ENCODE measurements at places on chromosomes 6 and 20.
A peak's percentile ranks its signal among the peaks of the same experiment; 100 is the strongest.

DNA sequence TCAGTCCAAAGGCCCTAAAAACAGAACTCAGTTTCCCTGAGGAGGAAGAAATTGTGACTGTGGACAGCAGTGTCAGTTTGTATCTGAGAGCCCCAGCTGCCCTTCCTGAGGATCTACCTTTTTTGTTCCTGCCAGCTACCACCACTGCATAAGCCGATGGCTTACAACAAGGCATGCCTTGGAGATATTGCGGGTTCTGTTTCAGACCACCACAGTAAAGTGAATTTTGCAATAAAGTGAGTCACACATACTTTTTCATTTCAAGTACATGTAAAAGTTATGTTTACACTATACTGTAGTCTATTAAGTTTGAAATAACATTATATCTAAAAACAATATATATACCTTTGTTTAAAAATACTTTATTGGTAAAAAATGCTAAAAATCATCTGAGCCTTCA is 9.6 kb upstream of the CST3 start:
- DNase-seq = no peak

GRCh38 chr20:22795433-22795832 is 211.1 kb upstream of the FOXA2 start:
- DNase-seq = no peak

DNA sequence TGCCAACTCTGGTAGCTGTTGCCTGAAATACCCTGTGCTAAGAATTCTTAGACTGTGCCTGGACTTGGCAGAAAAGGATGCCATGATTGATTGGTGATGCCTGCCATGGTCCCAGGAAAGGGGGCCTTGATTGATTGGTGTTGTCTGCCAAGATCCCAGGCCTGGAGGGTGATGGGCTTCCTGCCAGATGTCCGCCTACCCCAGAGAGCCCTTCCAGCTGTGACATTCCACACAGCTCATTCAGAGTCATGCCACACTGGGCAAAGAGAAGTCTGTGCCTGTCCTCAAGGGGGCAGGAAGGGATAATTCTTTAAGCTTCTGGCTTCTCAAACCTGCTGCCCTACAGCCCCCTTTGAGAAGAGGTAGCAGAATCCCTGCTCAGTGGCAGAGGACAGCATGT is 24.6 kb downstream of the RIMS4 start:
- DNase-seq = no peak

DNA sequence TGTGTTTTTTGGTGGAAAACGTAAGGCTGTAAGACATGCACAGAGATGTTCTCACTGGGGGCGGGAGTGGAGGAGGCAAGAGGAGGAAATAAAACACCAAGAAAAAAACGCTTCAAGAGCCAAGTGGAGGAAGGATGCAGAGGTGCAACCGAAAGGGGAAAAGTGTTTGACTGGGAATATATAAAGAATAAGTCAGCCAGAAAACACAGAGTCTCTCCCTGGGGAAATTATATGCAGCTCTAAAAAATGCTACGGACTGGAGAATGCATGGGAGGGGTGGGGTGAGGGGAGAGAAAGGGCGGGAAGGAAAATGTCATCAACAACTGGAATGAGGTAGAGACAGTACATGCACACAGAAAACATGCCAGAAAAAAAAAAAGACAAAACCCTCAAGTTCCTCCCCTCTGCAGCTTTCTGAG is 133.5 kb downstream of the SCML4 start:
- DNase-seq = no peak

GRCh38 chr6:156599978-156600590 is 177.1 kb upstream of the ARID1B start:
- DNase-seq = no peak

GRCh38 chr20:23090878-23091277 is 4.8 kb upstream of the CD93 start:
- no peak for DNase-seq

DNA sequence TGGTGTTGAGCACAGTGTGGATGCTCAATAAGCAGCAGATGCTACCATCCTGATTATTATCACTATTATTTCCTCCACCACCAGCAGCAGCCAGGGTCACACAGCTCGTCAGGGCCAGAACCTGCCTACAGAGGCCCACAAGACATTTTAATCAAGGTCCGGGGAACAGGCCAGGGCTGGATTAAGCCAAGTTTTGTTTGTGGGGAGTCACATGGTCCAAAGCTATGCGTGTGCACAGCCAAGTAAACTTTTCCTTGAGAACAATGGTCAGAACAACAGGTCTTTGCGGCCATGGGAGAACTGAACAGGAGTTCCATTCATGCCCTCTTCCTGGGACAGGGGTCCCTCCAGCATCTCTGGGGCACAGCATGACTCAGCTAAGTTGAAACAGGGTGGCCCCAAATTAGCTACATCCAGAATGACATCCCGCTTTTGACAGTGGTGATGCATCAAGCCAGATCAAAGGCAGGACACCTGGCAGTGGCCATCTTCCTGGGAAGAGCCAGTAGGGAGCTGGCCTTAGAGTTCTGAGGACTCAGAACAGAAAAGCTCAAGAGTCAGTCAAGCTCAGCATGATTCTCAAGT is 11.7 kb downstream of the SNTA1 start:
- DNase-seq = peak; percentile 66

GRCh38 chr6:7818257-7819214 is 92.1 kb downstream of the TXNDC5 start:
- no peak for DNase-seq

GRCh38 chr6:4208158-4208557 is 72.8 kb upstream of the ECI2 start:
- no peak for DNase-seq

GRCh38 chr6:31400467-31401289 is 2.7 kb upstream of the MICA start:
- peak; percentile 24 for DNase-seq

DNA sequence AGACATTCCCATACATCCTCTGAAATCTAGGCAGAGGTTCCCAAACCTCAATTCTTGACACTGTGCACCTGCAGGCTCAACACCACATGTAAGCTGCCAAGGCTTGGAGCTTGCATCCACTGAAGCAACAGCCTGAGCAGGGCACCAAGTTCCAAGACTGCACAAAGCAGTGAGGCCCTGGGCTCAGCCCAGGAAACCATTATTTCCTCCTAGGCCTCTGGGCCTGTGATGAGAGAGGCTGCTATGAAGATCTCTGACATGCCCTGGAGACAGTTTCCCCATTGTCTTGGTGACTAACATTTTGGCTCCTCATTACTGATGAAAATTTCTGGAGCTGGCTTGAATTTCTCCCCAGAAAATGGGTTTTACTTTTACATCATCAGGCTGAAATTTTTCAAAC is 107.5 kb upstream of the SAMD5 start:
- DNase-seq = no peak

GRCh38 chr20:24797113-24797512 is 152.0 kb upstream of the CST7 start:
- no peak for DNase-seq

- no peak for DNase-seq
Observed at GRCh38 chr20:43331906-43332305, 125.8 kb upstream of the SRSF6 start.

GRCh38 chr6:50836231-50836630 is 17.6 kb downstream of the TFAP2B start:
- no peak for DNase-seq

DNA sequence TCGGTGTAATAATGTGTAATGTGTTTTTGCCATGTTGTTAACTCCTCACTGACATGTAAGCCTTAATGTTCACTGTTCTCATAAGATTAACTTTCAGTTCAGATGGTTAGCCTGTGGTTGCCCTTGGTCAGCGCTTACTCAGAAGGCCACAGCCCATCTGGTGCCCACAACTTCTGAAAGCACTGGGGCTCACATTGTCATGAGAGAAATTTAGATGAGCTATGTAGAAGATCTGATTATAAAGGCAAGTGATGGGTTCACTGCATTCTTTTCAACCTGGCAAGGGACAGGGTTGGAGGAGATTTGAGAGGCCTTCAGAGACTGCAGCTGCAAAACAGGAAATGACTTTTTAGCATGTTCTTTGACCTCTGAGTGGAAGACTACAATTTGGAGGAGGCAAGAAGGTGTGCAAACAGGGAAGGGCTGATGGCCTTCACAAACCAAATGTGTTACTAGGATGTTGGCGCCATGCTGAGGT is 242.3 kb upstream of the SUPT3H start:
- no peak for DNase-seq

DNA sequence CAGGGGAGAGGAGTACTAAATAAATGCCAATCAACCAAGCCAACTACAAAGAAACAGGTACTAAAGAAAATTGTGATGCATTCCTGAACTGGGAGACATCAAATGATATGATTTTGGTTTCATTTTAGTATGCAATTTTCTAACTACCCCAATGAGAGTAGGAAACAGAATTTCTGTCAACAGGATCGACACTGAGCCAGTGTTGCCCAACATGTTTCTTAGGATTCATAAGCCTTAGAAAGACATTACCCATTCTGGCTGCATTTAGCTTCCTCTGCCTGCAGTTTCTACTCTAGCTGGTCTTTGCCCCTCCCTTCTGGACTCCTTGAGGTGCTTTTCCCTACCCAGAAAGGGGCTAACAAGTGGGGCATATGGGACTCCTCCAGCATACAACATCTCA is 49.8 kb downstream of the KCTD20 start:
- DNase-seq = no peak

DNA sequence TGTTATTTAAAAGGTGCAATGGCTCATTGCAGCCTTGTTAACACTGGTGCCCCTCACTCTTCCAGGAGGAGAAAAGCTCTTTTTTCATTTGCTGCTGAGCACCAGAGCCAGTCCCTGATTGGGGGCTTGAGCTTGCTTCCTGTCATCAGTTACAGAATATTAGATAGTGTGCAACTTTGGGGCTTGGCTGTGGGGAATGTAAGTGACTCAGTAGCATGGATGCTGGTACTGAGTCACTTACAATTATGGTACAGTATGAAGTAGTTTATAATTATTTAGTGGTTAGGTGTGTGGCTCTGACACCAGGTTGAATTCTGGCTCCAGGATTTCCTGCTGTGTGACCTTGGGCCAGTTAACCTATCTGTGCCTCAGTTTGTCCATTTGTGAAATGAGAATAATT is 37.6 kb downstream of the ANKS1A start:
- DNase-seq = no peak

DNA sequence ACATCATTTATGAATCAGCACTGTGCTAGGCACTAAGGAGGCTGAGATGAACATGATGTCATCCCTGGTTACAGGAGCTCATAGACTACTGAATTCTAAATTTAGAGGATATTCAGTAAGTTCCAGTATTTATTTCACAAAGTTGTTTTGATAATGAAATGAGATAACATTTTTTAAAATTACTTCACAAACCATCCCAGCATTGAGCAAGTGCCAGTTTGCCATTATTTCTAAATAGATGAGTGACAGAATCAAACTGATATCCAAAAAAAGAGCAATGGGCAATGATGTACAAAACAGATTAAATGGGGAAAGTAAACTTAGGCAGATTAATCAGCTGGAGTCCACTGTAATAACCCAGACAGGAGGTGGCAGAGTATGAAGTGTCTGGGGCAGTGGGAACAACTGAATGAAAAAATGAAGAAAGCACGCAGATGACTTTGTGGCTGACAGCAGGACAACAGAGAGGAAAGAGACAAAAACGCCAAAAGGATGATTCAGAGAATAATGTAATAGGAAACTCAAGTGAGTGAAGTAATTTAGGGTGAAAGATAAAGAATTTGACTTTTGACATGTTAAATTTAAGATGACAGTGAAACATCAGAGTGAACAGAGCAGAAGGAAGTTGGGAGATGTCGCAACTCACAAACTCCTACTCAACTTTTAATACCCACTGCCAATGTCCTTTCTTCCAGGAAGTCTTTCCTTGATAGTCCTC is 70.2 kb downstream of the RCAN2 start:
- no peak for DNase-seq

- no peak for DNase-seq
Observed at GRCh38 chr20:21089391-21089790, 16.8 kb downstream of the LINC00237 start.

- no peak for DNase-seq
Observed at GRCh38 chr6:158667360-158667981, 17.6 kb downstream of the SYTL3 start.

- DNase-seq = peak; percentile 15
Observed at GRCh38 chr6:144017166-144018094, 9.4 kb upstream of the PLAGL1 start.

DNA sequence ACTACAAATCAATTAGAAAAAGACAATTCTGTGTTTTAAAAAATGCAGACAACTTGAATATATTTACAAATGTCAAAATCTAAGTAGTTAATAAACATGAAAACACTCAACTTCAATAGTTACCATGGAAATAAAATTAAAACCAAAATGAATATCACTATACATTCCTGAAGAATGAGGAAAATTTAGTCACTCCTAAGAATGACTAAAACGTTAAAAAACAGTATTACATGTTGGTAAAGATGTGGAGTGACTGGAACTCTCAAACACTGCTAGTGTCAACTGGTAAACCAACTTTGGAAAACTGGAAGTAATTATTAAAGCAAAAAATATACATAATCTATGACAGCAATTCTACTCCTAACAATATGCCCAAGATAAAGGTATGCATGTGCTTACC is 36.3 kb downstream of the AHI1 start:
- no peak for DNase-seq

GRCh38 chr6:42294759-42295158 is 77.1 kb upstream of the MRPS10 start:
- no peak for DNase-seq

- no peak for DNase-seq
Observed at GRCh38 chr20:47654370-47654769, 130.9 kb downstream of the SULF2 start.

DNA sequence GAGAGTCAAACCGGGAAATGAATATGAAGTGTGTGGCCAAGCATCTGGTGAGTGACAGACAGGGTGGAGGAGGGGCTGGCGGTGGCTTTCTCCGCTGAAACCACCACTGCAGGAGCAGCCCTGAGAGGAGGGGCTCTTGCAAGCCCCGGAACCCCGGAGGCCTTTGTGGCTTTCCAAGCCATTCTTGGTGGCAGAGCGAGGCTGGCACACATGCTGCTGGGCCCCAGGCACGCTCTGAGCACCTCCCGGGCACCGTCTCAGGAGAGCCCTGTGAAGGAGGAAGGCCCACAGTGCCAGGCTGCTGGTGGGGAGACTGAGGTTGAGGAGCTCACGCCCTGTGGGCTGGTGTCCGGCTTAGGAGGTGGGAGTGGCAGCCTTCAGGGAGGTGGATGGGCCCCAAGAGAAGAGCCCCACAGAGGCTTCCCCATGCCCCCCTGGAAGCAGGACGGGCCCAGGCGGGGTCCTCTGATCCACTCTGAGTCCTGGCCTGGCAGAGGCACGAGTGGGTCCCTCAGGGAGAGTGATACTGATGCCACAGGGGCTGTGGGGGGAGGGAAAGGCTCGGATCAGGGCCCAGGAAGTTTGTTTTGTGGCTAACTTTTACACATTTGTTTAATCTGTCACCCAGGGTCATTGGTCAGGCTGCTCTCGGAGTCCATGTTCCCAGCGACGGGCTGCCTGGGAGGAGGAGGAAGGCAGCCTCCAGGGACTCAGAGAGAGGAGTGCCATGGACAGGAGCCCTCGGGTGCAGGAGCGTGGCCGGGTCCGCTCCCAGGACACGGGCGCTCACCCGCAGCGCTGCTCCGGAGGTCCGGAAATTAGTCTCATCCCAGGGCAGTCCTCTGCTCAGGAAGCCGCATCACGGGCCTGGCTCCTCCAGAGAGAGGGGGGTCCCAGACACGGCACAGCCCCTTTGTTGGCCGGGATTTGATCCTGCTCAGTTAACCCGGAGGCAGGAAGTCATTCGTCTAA is 170.7 kb downstream of the ERMARD start:
- DNase-seq = no peak

- DNase-seq = no peak
Observed at GRCh38 chr6:140554421-140554820, 1180.0 kb upstream of the CITED2 start.

Data from globus pallidus (tissue), 1 donor.